ENCODE measurements at places on chromosomes 12 and 14.

DNA sequence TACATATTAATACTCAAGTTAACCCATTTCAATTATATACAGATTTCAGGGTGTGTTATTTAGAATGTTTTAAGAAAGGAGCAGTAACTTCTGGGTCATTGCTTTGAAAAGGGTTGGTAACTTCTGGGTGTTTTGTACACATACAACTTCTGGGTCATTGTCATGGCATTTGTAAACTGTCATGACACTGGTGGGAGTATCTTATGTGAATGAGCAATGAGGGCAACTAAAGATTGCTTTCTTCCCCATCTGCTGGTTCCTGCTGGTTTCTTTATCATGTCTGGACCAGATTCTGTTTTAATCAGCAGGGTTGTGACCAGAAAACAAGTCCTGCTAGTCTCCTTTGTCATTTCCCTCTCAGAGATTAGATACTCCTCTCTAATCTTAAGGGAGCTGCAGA lies 713.3 kb downstream of the LRFN5 start:
- DNase-seq, result no peak

DNA sequence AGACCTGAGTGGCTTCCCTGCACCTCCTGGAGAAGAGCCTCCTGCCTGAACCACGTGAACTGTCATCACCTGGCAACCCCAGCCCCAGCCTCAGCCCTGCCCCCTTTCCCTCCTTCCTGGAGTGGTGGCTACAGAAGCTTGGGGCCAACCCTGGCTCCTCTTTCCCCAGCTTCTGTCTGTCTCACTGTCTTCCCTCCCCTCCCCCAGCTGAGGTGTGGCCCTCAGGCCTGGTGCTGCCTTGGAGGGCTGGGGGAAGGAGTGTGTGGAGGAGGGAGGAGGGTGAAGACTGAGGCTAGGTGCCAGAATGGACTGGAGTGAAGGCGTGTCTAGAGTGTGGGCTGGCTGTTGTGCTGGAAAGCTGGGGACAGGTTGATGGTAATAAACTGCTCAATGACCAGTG lies 9.7 kb downstream of the NFATC4 start:
- no peak for DNase-seq

DNA sequence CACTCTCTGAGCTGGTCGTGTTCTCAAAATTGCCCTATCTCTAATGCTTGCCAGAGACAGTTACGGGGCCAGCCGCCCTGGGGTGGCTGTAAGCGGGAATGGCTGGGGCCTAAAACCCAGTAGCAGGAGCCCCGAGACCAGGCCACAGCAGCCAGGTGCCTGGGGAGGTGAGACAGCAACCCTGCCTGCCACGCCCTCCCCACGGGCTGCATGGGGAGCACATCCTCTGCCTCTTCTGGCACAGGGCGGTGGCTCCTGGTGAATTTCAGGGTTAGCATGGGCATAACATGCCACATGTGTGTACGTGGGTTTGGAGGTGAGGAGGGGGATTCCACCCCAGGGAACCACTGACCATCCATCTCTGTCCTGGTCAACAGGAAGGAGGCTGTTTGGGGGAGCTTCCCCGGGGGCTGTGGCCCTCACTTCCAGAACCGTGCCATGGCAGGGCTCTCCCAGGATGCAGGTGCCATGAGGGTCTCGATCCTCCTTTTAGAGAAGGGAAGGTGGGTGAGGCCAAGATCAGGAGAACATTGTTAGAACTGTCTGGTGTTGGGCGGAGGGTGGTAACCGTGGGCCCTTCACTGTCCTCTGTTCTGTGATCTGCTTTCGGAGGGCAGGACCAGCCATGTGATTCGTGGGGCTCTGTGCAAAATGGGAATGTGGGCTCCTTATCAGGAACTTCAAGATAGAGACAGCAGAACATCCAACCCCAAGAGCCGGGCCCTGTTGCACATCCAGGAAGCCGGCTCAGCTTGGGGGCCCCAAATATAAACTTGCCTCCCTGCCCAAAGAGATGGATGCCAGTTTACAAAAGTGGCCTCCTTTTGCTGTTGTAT lies 312.2 kb upstream of the DIO3 start:
- DNase-seq, result no peak

DNA sequence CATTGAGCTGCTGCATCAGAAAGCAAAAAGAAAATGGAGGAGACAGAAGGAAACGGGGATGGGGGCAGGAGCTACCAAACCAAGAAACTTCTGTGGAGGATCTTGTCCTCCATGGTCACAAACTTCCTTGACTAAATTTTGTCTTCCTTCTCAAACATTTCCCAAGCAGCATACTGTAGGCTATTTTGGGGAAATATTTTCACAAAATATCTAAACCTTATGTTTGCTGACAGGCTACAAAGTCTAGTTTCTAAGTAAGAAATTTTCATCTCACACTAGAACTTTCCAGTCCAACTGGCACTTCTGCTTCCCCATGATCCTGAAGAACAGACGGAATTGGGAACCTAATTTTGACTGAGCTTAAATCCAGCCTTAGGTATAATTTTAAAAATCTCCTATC lies 552.0 kb downstream of the SNAPC1 start:
- DNase-seq, result no peak

- DNase-seq, result peak; percentile 82
These were observed 32.5 kb downstream of the WBP11 start for GRCh38 chr12:14770496-14771461.

DNA sequence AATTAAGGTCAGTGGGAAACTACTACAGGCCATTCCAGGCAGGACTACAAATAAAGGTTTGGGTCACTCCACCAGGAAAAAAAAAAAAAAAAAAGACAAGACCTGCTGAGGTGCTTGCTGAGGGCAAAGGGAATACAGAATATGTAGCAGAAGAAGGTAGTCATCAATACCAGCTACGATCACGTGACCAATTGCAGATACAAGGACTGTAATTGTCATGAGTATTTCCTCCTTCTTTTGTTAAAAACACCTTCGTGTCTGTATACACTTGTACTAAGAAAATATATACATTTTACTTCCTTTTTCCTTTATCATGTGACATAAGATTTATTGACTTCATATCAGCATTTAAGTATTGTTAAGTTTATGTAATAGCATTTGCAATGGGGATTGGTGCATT lies 19.2 kb downstream of the GYS2 start:
- no peak for DNase-seq

DNA sequence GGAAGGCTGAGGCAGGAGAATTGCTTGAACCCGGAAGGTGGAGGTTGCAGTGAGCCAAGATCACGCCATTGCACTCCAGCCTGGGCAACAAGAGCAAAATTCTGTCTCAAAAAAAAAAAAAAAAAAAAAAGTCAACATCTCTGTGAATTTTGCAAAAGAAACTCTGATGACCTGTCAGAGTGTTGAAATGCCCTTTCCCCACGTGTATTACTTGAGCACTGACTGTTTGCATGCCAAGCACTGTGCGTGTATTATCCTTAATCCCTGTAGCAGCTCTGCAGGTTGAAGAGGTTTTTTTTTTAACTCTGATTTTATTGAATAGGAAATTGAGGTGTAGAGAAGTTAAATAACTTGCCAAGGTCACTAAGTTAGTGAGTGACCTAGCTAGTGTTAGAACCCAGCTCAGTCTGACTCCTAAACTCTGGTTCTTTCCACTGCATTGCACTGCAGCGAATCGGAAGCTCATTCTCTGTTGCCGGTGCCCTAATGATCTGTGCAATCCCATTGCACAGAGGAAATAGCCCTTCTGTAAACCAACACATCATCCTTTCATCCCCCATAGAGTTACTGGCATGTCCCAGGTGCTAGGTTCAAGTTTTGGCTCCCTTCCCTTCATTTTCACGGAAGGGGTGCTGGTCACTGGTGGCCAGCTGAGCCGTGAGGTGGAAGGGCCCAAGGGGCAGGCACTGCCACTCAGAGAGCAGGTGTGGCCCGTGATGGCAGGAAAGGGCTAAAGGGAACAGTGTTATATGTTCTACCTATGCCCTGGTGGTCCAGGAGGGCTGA lies 122.3 kb downstream of the EML1 start:
- no peak for DNase-seq

GRCh38 chr12:124567673-124568373 lies 411 bp upstream of the NCOR2 start:
- DNase-seq, result peak; percentile 71

DNA sequence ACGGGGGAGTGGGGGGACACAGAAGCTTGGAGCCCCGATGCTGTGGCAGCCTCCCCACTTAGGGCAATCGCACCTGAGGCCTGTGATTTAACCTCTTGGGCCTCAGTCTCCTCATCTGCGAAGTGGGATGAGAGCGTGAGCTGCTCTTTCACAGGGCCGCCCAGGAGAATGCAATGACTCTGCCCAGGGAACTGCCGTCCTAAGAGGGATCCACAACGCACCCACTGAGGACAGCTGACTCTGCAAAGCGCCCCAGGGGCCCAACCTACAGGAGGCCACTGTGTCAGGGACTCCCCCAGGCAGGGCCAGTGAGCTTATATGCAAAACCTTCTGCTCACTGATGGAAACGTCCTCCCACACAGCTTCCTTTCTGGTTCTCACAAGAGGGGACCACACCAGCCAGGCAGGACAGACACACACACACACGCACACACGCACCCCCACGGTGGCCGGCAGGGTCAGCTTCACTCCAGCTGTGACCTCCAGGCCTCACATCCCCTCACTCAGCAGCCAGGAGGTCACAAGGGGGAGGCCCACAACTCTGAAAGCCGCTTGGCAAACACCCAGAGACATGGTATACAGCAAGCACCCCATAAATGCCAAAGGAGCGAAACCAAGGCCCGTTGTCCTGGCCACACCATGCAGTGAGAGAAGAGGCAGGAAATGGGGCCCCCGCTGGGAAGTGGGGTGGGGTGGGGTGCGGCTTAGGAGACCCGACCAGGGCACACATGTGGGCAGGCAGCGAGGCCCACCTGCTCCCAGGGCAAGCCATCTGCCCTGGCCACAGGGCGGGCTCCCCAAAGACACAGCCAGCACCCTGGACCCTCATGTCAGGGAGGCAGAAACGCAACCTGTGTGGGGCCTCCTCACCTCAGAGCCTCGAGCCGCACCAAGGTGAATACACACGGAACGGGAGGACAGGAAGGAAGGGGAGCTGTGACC lies 73.3 kb downstream of the NCOR2 start:
- DNase-seq, result no peak

GRCh38 chr14:73428353-73428824 lies 30.0 kb downstream of the NUMB start:
- DNase-seq, result no peak

DNA sequence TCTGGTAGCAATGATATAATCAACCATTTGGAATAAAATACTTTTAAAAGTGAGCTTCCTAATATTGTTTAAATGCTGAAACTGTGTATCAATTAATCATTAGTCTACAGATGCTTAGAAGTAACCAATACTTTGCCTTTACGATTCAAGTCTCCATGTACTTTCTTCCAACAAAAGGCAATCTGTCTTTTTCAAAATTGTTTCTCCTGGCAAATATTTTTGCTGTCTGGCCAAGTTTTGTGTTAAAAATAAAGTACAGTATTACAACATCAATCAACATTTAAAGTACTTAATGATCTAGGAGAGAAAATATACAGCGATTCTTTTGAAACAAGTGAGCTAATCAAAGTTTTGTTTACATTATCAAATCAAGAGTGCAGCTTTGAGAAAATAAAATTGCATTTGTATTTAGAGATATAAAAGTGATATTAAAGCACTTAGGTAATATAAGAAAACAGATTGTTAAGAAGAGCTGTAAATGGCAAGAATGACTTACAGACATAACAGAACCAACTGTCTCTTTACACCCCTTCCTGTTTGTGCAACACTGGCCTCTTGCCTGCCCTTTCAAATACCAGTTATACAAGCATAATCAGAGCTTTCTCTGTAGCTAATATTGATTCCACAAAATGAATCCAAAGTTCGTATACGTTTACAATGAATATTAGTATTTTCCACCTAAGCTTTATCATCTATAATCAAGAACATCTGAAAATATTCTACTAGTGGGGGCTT lies 38.2 kb upstream of the FBLN5 start:
- no peak for DNase-seq

DNA sequence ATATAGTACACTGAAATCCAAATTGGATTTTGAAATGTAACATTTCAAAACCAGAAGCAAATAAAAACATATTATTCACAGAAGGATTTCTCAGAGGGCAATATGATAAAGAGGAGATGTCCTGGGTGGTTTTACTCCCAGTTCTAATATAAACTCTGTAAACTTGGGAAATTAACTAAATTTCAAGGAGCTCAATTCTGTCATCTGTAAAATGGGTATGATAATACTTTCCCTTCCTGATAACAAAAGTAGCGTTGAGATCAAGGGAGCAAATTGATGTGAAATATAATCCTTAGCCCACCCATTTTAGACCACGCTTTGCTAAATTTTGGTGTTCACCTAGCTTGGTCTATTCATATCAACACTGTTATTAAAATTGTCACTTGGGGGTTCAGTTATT lies 192.5 kb upstream of the BTG1 start:
- DNase-seq, result no peak

Measured in NCI-H1105 treated with DMSO at 0.1 percent for 48 hours (cell line).